Large intestine (tissue), 12 donors: ENCODE measurements at places on chromosomes 5 and 9. TPM values are rescaled to one million over a fixed set of nuclear protein-coding genes. Genes with fewer than 3 reads are reported as not detected.

GZMA gene
- 14.9 TPM for polyA plus RNA-seq

FAM13B gene
- 23.5 TPM for polyA plus RNA-seq

PRDM9 gene
- polyA plus RNA-seq, result not detected

DNA sequence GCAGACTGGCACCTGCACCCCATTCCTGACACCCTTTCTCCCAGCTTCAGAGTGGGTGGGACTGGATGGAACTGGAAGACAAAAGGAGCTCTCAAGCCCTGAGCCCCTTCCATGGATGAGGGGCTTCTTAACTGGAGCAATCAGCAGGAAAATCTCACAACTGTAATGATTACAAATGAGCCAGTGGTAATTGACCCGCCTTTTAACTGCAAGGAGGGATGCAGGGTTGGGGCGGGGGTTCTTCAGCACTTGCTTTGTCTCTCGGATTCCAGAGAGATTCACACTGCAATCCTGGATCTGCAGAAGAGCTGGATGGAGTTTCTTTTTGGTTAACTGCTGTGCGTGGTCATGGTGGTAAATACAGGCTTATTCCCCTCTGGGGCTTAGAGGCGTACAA is 160.1 kb upstream of the SHB start:
- no peak for DNase-seq

DNA sequence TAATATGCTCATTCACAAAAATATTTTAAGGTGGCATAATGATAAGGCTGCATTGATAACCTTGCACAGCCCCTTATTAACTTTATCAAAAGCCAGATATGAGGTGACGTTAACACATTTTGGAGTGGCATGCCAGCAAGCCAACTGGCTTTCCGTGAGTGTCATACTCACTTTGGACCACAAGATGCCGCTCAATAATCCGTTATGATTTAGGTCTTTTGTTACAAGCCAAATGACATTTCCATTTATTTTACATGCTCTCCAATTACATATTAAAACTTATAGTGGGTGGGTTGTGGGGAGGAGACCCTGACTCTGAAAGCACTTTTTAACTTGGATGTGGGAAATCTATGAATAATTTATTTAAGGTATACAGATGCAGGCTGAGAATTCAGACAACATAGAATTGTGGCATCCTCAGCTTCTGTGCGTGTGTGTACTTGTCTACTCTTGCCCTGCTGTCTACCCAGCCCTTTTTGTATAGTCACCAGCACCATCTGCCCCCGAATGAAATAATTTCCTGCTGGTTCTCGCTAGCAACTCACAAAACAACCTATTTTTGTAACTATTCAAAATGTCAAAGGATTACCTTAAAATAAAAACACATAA is 305.1 kb downstream of the PSAT1 start:
- DNase-seq, result no peak

- DNase-seq, result peak; percentile 31
Measured at GRCh38 chr9:105901514-105902109, 207.3 kb downstream of the TMEM38B start.
